Progenitor cell of endocrine pancreas (in vitro differentiated cells): ENCODE measurements at places on chromosomes 4 and X. TPM values are rescaled to one million over a fixed set of nuclear protein-coding genes. Genes with fewer than 3 reads are reported as not detected.
A peak's percentile ranks its signal among the peaks of the same experiment; 100 is the strongest.

- no peak for DNase-seq
- H3K36me3 ChIP-seq, result no peaks in the 10 kb centered on the region
- no peaks in the 10 kb centered on the region for H3K27me3 ChIP-seq
- peaks cover 29% of the 10 kb centered on the region for H3K4me1 ChIP-seq
- H3K4me3 ChIP-seq, result no peak overlapping the region
These were observed 173.9 kb upstream of the KLF3 start for GRCh38 chr4:38489924-38490639.

DNA sequence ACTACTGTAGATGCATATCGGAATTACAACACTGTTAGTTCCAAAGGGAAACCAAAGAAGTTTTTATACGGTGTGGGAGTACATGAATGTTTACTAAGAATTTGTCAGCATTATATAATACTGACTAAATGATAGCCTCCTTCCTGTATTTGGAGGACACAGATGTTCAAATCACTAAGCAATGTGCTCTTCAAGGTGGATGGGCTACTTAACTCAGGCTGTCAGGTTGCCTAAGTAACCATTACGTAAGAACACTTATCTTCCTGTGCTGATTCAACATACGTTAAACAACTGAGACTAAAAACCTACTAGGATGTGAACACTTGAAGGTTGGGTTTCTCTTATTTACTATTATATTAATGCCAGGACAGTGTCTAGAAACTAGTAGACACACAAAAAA is 81.9 kb upstream of the HPGD start:
- no peak for DNase-seq
- no peaks in the 10 kb centered on the region for H3K36me3 ChIP-seq
- peaks cover 4% of the 10 kb centered on the region for H3K4me1 ChIP-seq

The MID2 gene
- total RNA-seq, result 5.9 and 6.2 TPM in 2 replicates

DNA sequence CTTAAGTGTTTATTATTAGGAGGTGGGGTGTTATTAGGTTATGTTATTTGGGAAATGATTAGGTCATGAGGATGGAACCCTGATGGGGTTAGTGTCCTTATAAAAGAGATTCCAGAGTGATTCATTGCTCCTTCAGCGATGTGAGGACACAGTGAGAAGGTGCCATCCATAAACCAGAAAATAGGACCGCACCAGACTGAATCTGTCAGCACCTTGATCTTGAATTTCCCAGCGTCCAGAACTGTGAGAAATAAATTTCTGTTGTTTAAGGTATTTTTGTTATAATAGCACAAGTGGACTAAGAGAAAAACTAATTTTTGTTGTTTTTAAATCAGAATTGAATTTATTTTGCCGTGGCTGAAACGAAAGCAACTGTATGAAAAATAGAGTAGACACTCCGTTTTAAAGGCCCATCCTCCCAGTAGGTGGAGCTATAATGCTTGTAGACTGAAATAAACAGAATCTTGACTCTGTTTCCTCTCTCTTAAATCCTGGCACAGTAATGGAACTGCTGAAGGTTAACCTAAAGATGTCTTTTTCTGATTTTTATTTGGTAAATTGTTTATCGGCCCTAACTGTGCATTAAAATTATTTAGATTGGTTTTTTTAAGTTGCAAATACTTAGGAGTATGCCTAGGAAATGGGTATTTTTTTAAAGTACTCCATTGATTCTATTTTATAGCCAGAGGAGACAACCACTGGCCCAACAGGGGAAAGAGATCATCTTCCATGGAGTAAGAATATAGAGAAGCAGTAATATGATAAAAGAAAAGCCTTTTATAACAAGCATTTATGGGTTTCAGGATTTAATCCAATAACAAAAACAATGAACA is 133.2 kb upstream of the ADAMTS3 start:
- DNase-seq, result no peak
- no peaks in the 10 kb centered on the region for H3K27me3 ChIP-seq
- no peaks in the 10 kb centered on the region for H3K4me1 ChIP-seq

GRCh38 chrX:134374910-134375309 is 85.1 kb upstream of the HPRT1 start:
- no peak overlapping the region for H3K27ac ChIP-seq
- DNase-seq, result no peak
- H3K36me3 ChIP-seq, result peaks cover 5% of the 10 kb centered on the region
- H3K4me3 ChIP-seq, result peak overlapping the region; percentile 90

DNA sequence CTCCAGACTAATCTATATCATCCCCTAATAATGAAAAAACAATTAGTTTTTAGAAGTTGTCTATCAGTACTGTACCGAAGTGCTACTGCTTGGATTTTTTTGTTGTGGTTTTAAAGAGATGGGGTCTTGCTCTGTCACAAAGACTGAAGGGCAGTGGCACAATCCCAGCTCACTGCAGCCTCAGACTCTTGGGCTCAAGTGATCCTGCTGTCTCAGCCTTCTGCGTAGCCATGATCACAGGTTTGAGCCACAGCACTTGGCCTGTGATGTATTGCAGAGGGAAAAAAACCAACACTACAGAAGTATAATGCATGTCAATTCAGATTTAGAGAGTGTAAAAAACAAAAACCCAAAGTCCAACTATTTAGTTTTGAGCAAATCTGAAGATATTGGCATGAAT is 875.0 kb downstream of the ADGRL3 start:
- no peak overlapping the region for H3K4me3 ChIP-seq
- no peaks in the 10 kb centered on the region for H3K36me3 ChIP-seq
- DNase-seq, result no peak
- no peaks in the 10 kb centered on the region for H3K27me3 ChIP-seq

The TRIML2 gene
- total RNA-seq, result not detected in 2 replicates

The DCX gene
- 145 and 171 TPM in 2 replicates for total RNA-seq

DNA sequence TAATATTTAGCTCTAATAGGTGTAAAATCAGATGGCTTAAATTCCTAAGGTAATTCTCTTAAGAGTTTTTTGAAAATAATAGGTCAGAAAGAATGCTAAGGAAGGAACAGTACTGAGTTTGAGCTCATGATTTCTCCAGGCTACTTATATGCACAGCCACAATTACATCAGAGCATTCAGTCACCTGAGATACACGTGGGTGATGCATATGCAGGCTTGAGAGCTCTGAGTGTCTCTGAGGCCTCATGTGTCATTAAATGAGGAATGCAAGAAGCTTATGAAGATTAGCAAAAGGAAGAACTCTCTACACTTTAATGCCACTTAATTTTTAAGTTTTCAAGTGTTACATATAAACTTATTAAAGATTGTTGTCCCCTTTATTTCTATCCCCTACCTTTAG is 124.0 kb upstream of the STIM2 start:
- no peak overlapping the region for H3K27ac ChIP-seq
- H3K4me3 ChIP-seq, result no peak overlapping the region
- no peak for DNase-seq
- H3K36me3 ChIP-seq, result peaks cover 3% of the 10 kb centered on the region
- no peaks in the 10 kb centered on the region for H3K27me3 ChIP-seq

The NHSL2 gene
- 3.4 and 4.8 TPM in 2 replicates for total RNA-seq
